ENCODE measurements at places on chromosomes 4 and X. TPM values are rescaled to one million over a fixed set of nuclear protein-coding genes. Genes with fewer than 3 reads are reported as not detected.

GRCh38 chr4:43251841-43252240, 359.3 kb downstream of the GRXCR1 start:
- no peak for DNase-seq

DNA sequence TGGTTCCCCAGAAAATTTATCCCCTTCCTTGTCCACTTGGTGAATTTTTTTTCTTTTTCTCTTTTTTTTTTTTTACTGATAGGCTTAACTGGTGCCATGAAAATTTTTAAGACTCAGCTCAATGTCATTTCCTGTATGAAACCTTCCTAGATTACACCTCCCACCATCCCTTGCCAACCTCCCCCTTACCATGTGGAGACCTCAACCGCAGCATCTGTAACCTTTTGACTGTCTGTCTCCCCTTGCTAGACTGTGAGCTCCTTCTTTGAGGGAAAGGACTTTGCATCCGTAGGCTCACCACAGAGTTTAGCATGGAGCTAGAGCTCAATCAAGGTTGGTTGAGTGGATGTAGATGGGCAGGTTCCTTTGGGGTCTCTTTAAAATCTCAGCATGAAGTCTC, 5.2 kb upstream of the PGRMC1 start:
- DNase-seq: no peak

DNA sequence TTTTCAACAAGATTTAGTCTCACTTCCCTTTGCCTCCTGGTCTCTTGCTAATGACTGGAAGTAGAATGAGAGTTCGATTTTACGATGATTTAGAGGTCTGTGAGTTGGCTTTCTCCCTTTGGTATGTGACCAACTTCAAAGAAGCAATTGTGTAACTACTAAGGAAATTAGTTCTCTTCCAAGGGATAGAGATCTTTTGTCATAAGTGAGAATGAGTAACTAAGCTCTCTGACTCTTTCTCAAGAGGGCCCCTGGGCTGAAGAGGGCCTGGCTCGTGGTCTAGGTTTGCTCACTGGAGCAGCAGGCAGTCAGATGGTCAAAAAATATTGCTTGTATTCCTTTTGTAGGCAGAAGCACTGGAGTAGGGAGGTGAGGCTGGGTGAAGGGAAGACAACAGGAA, 176.3 kb downstream of the ENOX2 start:
- DNase-seq: peak; percentile 64

The SULT1E1 gene
- not detected for total RNA-seq
